ENCODE measurements at places on chromosomes 7 and 10.

- no peak for DNase-seq
These were observed 10.8 kb upstream of the BLOC1S2 start for GRCh38 chr10:100297242-100297641.

- no peak for DNase-seq
These were observed 772 bp downstream of the PRDX3 start for GRCh38 chr10:119177708-119178371.

- DNase-seq: no peak
These were observed 19.4 kb upstream of the LRRN3 start for GRCh38 chr7:111071556-111071955.

DNA sequence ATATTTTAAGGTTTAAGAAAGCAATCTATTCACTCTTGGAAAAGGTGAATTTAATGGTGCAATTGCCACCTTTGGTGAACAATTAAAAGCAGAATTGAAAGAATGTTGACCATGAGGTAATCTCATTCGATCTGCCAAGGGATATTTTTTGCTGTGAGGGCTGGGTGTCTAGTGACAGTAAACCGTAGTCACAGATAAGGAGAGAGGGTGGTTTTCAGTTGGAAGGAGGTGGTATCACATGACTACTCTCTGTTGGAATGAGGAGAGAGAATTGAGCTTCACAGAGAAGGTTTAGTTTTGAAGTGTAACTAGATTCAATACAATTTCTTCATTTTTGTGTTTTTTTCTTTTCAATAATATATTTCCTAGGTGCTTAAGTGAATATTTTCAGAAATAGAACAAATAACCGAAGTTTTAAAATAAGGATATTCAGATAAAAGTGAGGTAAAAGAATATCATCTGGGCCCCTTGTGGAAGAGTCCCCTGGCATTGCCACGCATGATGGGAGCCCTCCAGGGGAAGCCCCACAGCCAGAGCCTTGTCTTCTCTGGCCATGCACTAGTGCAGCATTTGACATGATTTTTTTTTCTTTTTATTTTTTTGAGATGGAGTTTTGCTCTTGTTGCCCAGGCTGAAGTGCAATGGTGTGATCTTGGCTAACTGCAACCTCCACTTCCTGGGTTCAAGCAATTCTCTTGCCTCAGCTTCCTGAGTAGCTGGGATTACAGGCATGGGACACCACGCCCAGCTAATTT, 73.4 kb downstream of the GPR141 start:
- no peak for DNase-seq

DNA sequence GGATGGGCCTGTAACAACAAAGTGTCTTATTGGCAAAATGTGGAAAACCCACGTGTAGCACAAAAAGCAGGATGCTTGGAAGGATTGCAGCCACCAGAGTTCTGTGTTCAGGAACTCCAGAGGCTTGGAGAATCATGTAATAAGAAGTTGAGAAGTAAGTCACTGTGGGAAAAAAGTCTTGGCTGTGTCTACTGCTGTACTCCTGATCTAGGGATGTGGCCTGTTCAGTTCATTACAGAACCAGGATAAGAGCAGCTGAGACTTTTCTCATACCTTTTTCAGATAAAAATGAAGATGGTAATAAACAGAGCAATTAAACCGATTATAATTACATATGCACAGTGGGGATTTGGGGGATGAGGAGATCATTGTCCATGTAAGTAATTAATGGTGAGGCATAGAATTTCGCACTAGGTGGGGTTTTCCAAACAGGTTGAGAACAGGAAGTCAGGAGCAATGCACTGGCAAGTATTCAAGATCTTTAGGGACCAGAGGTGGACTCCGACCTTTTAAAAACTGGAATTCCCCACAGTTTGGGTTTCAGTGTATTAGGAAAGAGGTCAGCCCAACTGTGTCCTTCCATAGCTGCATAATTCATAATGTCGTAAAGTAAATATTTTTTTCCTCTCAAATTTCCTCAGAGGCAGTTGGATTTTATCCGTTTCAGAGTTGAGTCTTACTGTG, 281.7 kb downstream of the FRMD4A start:
- DNase-seq: no peak

DNA sequence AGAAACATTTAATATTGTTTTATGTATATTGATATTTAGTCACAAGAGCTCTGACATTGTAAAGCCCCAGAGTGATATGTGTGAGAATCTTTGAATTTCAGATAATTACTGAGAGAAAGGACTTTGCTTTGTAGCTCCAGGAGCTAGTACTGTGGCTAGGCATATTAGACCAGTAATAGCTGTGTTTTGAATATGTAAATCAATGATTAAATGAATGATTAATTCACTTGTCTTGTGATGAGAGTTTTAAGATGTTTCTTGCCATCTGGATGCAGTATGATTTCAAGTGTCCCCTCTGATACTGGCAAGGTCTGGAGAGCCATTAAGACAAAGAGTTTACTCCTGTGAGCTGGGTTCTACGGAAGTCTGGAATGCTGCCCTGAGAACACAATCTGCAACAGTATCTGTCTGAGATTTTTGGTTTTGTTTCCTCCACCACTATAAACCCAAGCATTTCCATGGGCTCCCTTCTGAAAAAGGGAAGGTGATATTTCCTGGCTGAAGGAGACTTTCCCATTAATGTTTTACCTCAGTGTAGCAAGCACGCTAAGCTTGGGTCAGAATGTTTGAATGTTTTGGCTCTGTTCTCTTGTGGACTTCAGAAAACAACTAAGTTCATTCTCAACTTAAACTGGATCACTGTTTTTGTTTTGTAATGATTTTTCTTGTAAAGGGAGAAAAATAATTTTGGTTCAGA, 61.3 kb upstream of the BICC1 start:
- DNase-seq: no peak

All from cortex of kidney (tissue), 1 donor.